ENCODE measurements at places on chromosomes 13 and 19.

GRCh38 chr13:94487043-94487442 is 7.6 kb upstream of the DCT start:
- DNase-seq, result no peak

DNA sequence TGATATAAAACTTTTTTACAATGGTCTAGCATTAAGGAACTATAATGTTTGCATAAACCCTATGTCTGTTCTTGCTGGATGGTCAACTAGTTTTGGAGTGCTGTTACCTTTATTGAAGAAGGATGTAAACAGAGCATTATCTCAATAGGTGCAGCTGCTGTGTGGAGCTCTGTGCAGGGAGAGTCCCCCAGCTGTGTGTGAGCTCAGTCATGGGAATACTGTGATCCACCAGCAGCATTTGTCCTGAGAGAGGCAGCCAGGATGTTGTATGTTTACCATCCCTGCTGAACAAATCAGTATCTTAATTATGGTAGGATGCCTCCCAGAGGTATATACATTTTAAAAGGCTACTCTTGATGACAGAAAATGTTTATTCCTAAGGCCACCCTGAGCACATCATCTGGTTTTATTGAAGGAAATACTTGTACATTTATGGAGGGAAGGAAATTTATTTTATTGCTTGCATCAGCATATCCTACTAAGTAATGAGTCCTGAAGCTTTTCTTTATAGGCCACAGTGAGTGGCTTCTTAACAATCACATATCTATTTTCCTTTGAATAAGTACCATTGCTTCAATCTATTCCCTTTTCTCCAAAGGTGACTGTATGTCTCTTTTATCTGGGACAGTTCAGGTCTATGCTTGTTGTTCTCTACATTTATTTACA is 11.7 kb downstream of the RAP2A start:
- no peak for DNase-seq

GRCh38 chr13:62626771-62627170 is 1211.1 kb upstream of the PCDH20 start:
- no peak for DNase-seq

DNA sequence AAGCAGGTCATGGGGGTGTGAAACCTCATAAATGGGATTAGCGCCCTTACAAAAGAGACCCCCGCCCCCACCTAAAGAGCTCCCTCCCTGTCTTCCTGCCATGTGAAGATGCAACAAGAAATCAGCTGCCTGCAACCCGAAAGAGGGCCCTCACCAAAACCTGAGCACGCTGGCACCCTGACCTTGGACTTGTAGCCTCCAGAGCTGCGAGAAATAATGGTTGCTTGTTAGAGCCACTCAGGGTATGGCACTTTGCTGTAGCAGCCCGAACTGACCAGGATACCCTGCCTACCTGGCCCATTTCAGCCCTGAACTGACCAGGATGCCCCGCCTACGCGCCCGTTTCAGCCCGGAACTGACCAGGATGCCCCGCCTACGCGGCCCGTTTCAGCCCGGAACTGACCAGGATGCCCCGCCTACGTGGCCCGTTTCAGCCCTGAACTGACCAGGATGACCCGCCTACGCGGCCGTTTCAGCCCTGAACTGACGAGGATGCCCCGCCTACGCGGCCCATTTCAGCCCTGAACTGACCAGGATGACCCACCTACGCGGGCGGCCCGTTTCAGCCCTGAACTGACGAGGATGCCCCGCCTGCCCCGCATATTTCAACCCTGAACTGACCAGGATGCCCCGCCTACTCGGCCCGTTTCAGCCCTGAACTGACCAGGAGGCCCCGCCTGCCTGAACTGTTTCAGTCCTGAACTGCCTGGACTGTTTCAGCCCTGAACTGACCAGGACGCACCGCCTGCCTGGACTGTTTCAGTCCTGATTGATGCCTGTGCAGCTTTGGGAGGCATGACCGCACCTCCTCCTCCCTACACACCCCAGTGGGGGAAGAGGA is 120.0 kb downstream of the UQCRFS1 start:
- no peak for DNase-seq

GRCh38 chr13:74867460-74867859 is 614.5 kb downstream of the TBC1D4 start:
- DNase-seq, result no peak

- no peak for DNase-seq
Observed at GRCh38 chr13:73532582-73532981, 473.8 kb downstream of the KLF5 start.

DNA sequence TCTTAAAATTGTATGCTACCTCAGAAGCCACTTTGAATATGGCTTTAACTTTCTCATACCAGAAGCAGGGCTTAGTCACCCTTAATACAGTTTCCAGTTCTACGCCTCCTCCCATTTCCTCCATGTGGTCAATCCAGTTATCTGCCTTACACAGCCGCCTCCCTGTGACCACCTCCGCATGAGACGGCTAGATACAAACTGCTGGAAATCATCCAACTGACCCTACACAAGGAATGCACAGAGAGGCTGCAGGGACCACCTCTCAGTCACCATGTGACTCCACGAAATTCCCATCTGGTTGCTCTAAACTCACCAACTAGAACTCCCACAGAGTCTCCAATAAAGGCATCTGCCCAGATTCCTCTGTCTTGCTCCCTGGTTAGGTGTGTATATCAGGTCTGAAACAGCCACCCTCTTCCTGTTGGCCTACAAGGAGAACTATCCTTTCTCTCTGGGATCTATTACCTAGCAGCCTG is 6.8 kb downstream of the ZNF564 start:
- DNase-seq, result no peak

DNA sequence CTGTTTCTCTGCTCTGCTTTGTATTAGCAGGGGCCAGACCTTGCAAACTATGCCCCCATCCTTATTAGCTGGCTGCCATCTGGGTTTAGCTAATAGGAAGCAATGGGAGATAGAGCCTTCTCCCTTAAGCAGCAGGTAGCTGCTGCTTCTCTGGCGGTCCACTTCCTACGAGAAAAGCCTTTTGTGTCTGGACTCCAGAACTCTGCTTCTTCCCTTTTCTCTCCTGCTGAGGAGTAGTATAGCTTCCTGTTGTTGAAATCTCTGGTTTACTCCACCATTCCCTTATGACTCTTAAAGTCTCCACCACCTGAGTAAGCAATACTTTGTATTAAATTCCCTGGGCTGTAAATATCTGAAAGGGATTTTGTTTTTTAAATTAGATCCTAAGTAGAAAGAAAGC is 147.1 kb downstream of the DNAJC15 start:
- no peak for DNase-seq

DNA sequence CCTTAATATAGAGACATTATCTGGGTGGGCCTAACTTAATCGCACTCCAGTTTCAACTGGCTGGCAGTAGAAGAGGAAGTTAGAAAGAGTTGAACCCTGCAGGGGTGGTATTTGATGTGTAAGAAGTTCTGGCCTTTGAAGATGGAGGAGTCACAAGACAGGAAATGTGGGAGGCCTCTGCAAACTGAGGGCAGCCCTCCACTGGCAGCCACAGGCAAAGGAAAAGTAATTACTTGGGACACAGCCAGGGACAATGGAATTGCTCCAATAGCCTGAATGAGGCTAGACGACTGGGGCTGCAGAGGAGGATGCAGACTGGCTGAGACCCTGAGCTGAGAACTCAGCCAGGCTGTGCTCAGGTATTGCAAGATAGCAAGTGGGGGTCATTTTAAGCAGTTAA is 703.3 kb upstream of the ARGLU1 start:
- no peak for DNase-seq

DNA sequence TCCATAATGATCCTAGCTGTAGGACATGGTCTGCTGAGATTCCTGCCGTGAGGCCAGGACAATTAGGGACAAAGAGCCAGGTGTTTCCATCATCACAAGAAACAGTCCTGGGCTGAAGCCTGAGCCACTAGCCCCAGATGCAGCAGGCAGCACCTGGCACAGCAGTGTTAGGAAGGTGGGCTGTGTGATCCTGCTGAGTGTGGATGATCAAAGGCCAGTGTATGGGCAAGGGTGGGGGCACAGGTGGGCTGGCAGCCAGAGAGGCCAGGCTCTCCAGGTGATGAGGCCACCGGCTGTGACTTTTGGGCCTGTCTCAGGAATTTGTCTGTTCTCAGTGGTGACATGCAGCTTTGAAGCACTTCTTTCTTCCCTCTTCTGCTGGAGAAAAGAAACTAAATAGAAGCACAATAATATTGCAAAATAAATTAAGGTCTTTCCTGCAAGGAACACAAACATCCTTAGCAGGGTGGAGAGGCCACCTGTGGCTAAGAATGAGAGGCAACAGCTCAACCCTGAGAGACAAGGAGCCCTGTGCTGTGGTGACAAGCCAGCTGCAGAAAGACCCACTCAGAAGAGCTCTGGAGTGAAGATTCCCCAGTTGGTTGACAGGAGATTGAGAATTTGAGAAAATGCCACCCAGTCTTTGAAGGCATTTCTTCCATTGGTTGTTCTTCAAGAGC is 127.6 kb downstream of the KATNAL1 start:
- DNase-seq, result no peak

DNA sequence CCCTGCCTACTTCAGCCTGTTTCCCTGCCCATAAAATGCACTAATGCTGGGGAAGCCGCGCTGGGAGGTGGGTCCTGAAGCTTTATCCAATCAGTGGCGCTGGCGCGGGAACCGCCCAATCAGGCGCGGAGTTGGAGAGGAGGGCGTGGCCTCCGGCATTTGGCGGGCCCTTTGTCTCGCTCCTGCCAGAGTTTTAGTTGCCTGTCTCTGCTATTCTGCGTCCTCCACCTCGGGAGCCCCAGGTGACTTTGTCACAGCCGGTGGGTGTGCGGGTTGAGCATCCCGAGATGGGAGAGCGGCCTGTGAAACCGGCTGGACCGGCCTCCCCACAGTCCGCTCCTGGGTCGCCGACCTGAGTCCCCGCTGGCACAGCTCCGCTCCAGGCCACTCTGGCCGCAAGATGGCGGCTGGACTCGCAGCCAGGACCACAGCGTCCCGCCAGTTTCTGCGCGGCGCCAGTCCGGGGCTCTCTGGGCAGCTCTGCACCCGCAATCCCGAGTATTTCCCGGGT is 30.7 kb upstream of the ZNF429 start:
- DNase-seq, result peak; percentile 20

DNA sequence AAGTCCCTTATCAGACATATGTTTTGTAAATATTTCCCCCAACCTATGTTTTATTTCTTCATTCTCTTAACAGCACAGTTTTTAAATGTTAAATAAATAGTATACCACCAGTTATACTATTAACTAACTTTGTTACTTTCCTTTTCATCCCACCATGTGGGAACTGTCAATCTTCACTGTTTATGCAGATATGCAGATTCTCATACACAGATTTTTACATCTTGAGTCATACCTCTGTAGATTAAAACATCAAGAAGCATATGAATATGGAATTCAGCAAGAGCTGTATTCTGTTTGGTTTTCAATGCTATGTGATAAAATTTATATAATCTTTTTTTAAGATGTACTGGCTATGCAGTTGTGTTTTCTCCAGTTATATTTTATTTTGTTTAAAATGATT is 566.3 kb downstream of the LIG4 start:
- no peak for DNase-seq

- DNase-seq, result no peak
Observed at GRCh38 chr13:29081036-29081435, 260.9 kb downstream of the MTUS2 start.

DNA sequence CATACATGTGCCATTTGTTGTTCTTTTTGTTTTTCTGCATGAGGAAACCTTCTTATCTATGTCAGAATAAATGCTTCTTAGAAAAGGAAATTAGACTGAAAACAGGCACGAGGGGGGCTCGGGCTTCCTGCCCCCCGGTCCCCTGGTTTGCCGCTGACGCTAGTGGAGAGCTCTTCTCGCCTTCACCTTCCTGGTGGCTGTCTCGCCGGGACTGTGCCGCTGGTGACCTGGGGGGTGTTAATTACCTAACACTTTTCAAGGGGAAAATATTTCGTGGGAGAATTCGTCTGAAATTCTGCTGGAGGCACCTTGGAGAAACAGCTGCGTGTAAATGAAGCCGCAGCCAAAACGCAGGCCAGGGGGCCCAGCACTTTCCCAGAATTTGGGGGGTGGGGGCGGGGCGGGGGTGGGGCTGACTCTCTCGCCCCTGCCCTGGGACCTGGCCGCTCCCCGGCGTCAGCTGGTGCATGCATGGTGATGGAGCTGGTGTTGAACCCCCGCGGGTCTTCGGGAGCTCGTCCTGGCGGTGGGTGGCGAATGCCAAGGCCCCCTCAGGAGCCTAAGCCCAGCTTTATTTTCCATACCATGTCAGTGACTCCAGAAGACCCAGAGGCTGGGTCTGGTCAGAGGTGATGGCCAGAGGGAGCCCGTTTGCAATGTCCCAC is 58.3 kb upstream of the MCF2L start:
- no peak for DNase-seq

DNA sequence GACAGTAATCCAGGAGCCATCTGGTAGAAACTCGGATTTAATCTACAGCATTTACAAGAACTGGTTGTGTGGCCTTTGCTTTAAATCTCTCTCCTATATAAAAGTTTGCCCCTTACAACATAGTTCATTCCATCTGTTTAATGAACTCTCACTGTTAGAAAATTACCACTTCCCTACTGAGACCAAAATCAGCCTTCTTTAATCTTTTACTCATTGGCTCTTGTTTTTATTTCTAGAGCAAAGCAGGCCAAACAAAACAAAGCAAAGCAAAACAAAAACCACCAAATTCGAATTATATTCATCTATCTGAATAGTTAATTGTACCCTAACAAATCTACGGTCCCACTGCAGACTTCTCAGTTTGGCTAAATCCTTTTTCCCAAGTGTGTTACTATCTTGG is 127.0 kb downstream of the UGGT2 start:
- DNase-seq, result no peak

DNA sequence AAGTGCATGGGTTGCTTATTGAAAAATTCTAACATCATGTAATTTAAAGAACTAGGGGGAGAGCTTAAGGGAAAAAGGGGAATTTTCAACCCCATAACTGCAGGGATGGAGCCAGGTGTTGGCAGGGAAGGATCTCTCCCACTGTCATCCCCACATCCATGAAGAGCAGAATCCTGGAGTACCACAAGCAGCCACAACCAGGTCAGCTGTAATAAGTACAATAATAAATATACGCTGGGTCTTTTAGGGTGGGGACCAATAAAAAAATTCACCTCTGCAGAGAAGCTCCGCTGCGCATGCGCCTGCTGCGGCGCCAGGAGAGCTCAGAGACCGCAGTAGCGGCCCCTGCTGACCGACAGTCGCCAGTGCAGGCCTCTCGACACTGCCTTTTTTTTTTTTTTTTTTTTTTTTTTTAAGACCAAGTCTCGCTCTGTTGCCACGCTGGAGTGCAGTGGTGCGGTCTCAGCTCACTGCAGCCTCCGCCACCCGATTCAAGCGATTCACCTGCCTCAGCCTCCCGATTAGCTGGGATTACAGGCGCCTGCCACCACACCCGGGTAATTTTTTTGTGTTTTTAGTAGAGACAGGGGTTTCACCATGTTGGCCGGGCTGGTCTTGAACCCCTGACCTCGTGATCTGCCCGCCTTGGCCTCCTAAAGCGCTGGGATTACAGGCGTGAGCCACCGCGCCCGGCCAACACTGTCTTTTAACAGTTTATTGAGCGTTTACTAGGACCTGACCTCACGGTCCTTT is 2.5 kb upstream of the EEF2 start:
- DNase-seq, result peak; percentile 62

GRCh38 chr13:113901231-113901630 is 37.4 kb upstream of the GAS6 start:
- no peak for DNase-seq

- no peak for DNase-seq
Observed at GRCh38 chr19:13215572-13216380, 65.6 kb downstream of the IER2 start.

All from stimulated activated CD8-positive, alpha-beta memory T cell treated with anti-CD3 and anti-CD28 coated beads, Interleukin-4, amount 100 ng/mL, for 1 hour (primary cell).